ENCODE measurements at places on chromosomes 2 and 18.

GRCh38 chr2:191321861-191322662 is 76.9 kb downstream of the MYO1B start:
- H3K27me3 ChIP-seq: no peaks in the 10 kb centered on the region
- H3K36me3 ChIP-seq: no peaks in the 10 kb centered on the region
- DNase-seq: peak; percentile 99
- H3K4me3 ChIP-seq: no peak overlapping the region

- no peaks in the 10 kb centered on the region for H3K4me1 ChIP-seq
- H3K4me3 ChIP-seq: no peak overlapping the region
- DNase-seq: no peak
- no peaks in the 10 kb centered on the region for H3K36me3 ChIP-seq
Observed at GRCh38 chr2:85945586-85945985, 56.8 kb upstream of the ST3GAL5 start.

GRCh38 chr2:216044883-216045486 is 31.6 kb upstream of the MREG start:
- DNase-seq: no peak
- peaks cover 9% of the 10 kb centered on the region for H3K36me3 ChIP-seq
- no peak overlapping the region for H3K27ac ChIP-seq
- no peak overlapping the region for H3K4me3 ChIP-seq
- H3K4me1 ChIP-seq: no peaks in the 10 kb centered on the region

- no peak overlapping the region for H3K4me3 ChIP-seq
- H3K4me1 ChIP-seq: peaks cover 12% of the 10 kb centered on the region
- no peak for DNase-seq
Observed at GRCh38 chr18:4242431-4243161, 212.5 kb downstream of the DLGAP1 start.

DNA sequence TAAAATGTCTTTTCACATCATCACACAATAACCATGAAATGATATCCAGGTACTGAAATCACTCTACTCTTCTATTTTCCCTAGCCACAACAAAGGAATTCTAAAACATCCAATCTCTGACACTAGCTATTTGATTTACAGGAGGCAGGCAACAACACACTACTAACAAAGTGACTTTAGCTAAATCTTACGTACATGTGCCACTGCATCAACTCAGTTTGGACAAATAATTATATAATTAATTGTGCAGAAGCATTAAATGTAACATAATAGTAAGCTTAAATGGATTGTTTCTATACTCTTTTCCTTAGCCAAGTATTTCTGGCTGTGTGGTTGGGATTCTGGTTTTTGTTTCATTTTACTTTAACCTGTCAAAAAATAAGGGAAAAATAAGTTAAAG is 192.4 kb downstream of the AFF3 start:
- H3K4me1 ChIP-seq: no peaks in the 10 kb centered on the region
- no peaks in the 10 kb centered on the region for H3K27me3 ChIP-seq
- H3K4me3 ChIP-seq: no peak overlapping the region
- no peak overlapping the region for H3K27ac ChIP-seq

DNA sequence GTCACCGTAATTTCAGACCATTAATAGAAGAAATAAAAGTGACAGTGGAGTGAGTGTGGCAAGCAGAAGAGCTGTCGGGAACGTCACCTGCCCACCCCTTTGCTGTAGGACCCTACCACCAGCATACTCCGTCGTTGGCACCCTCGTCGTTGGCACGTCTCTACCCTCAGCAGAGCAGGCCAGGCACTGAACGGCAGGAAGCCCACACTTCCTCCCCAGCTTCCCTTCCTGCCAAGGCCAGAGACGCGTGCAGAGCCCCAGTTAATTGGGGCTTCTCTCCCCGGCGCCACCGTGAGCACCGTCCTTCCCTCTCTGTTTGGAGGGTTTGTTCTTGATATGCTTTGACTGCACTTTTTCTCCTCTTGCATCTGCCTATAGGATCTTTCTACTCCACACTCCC is 27.0 kb upstream of the NFATC1 start:
- H3K36me3 ChIP-seq: no peaks in the 10 kb centered on the region
- no peaks in the 10 kb centered on the region for H3K4me1 ChIP-seq
- no peak for DNase-seq
- no peak overlapping the region for H3K27ac ChIP-seq
- H3K4me3 ChIP-seq: no peak overlapping the region

GRCh38 chr2:239073270-239073669 is 225.4 kb downstream of the TWIST2 start:
- no peaks in the 10 kb centered on the region for H3K27me3 ChIP-seq
- H3K4me1 ChIP-seq: no peaks in the 10 kb centered on the region
- no peak for DNase-seq
- H3K27ac ChIP-seq: no peak overlapping the region
- H3K36me3 ChIP-seq: no peaks in the 10 kb centered on the region

GRCh38 chr2:172147944-172148650 is 45.4 kb upstream of the DLX2 start:
- H3K36me3 ChIP-seq: no peaks in the 10 kb centered on the region
- H3K4me3 ChIP-seq: no peak overlapping the region
- DNase-seq: no peak
- no peak overlapping the region for H3K27ac ChIP-seq
- H3K4me1 ChIP-seq: no peaks in the 10 kb centered on the region

- DNase-seq: no peak
- no peak overlapping the region for H3K4me3 ChIP-seq
- H3K27ac ChIP-seq: no peak overlapping the region
- peaks cover 6% of the 10 kb centered on the region for H3K4me1 ChIP-seq
- H3K36me3 ChIP-seq: no peaks in the 10 kb centered on the region
Observed at GRCh38 chr2:219688560-219689445, 61.4 kb downstream of the SLC4A3 start.

GRCh38 chr2:217468042-217468830 is 534.6 kb downstream of the TNS1 start:
- H3K27me3 ChIP-seq: no peaks in the 10 kb centered on the region
- no peak for DNase-seq
- no peaks in the 10 kb centered on the region for H3K36me3 ChIP-seq
- H3K4me3 ChIP-seq: no peak overlapping the region
- H3K27ac ChIP-seq: no peak overlapping the region

GRCh38 chr2:188978291-188979081 is 4.3 kb downstream of the COL3A1 start:
- no peak overlapping the region for H3K27ac ChIP-seq
- H3K27me3 ChIP-seq: no peaks in the 10 kb centered on the region
- H3K36me3 ChIP-seq: no peaks in the 10 kb centered on the region
- peaks cover 36% of the 10 kb centered on the region for H3K4me1 ChIP-seq
- peak; percentile 82 for DNase-seq
